ENCODE measurements at places on chromosomes 16 and 17.
A peak's percentile ranks its signal among the peaks of the same experiment; 100 is the strongest.

DNA sequence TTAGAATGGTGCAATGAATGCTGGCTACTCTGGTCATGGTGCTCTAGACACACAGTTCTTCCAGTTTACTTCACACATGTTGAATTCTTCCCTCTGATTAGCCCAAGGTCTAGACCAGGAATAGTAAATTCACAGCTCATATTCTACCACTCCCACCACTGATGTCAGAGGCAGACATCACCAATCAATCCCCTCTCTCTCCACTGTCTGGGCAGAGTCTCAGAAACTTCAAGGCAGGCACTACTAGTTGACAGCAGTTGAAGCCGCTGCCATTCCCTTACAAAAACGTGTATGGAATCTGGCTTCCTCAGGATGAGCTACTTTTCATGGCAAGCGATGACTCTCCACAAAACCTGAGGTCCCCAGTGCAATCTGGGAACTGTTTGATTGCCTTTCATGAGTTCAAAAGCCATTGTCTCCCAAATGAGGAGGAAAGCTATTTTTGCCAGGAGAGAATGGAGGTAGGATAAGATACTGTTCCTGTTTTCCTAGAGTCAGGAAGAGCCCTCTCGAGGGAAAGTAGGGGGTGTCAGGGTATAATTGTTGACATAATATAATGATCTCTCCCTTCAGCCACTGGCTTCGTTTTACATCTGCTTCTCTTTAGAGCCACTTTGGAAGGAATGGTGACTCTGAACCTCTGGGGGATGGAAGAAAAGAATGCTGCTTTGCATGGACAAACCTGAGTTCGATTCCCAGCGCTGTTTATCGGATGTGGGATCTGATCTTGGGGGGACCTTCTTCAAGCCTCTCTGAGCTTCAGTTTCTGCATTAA is 90.0 kb downstream of the FOXL1 start:
- DNase-seq: no peak

- no peak for DNase-seq
Measured at GRCh38 chr16:74169687-74170376, 126.8 kb upstream of the PSMD7 start.

DNA sequence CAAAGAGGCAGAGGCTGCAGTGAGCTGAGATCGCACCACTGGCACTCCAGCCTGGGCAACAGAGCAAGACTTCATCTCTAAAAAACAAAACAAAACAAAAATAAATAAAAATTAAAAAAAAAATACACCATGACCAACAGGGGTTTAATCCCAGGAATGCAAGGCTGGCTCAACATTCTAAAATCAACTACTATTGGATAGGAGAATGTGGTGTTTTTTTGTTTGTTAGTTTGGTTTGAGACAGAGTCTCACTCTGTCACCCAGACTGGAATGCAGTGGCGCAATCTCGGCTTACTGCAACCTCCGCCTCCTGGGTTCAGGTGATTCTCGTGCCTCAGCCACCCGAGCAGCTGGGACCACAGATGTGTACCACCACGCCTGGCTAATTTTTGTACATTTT is 19.9 kb downstream of the GFOD2 start:
- no peak for DNase-seq

DNA sequence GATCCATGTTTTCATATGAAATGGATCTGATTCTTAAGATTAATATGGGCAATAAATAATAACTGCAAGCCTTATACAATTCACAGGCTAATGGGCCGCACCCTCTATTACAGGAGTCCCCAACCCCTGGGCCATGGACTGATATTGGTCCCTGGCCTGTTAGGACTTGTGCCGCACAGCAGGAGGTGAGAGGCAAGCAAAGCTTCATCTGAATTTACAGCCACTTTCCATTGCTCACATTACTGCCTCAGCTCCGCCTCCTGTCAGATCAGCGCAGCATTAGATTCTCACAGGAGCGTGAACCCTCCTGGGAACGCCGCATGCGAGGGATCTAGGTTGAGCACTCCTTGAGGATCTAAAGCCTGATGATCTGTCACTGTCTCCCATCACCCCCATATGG is 26.8 kb downstream of the METTL16 start:
- no peak for DNase-seq

GRCh38 chr16:15054357-15055140 is 1.3 kb downstream of the NTAN1 start:
- DNase-seq: no peak

DNA sequence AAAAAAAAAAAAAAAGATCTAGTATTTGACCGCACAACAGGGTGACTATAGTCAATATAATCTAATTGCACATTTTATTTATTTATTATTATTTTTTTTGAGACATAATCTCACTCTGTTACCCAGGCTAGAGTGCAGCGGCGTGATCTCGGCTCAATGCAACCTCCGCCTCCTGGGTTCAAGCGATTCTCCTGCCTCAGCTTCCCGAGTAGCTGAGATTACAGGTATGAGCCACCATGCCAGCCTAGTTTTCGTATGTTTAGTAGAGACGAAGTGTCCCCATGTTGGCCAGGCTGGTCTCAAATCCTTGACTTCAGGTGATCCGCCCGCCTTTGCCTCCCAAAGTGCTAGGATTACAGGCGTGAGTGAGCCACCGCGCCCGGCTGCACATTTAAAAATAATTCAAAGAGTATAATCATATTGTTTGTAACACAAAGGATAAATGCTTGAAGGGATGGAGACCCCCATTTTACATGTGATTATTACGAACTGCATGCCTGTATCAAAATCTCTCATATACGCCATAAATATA is 794 bp downstream of the ANKS3 start:
- no peak for DNase-seq

- DNase-seq: peak; percentile 69
Measured at GRCh38 chr17:61412143-61412859, 12.7 kb downstream of the TBX2 start.

DNA sequence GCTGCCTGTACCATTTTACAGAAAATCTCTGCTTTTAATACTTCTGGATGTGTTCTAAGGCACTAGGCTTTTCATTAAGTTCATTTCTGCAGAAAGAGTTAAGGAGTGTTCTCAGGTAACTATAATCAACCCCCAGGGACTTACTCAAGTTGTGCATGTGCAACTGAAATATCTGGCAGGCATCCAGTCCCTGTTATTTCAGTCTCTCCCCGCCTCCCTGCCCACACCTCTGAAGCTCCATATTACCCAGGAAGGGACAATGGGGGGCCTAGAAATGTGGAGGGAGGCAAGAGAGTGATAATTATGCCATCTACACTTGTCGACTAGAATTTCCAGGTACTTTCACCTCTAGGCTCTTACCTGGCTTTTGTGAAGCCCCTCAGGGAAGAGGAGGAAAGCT is 432.2 kb downstream of the MAF start:
- no peak for DNase-seq

GRCh38 chr16:71852158-71852557 is 6.4 kb downstream of the ATXN1L start:
- no peak for DNase-seq

GRCh38 chr17:57586196-57586740 is 158.8 kb downstream of the CCDC182 start:
- DNase-seq: no peak
